Suprapubic skin (tissue), 4 donors: ENCODE measurements at places on chromosomes 13 and 19.

- peak overlapping the region; percentile 57 for H3K4me3 ChIP-seq
- H3K27ac ChIP-seq: peak overlapping the region; percentile 88
- H3K4me1 ChIP-seq: peaks cover 62% of the 10 kb centered on the region
Observed at GRCh38 chr19:35117116-35117515, 1.5 kb downstream of the FXYD3 start.

DNA sequence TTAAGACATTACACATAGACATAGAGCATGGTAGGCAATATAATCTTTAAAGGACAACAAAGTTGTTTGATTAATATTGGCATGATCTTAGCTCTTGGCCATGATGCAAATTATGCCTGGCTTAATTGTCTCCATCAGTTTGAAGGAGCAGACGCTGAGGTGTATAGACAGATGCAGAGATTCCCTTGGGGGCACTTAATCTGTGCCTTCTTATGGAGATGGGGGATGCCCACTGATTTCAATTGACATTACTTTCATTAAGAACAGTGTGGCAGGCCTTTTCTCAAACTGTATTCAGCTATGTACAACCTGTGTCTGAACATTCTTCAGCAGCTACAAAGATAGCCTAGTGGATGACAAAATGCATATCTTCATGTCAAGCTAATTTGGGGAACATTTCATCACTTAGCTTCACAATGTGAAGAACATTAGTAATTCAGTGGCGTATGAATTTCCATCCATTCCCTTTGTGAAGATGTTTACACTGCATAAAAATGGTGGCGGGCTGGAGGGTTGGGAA lies 85.3 kb upstream of the MYCBP2 start:
- peaks cover 12% of the 10 kb centered on the region for H3K4me1 ChIP-seq
- no peaks in the 10 kb centered on the region for H3K36me3 ChIP-seq
- no peak overlapping the region for H3K27ac ChIP-seq
- no peak for DNase-seq

GRCh38 chr13:46622630-46623256 lies 69.8 kb downstream of the LRCH1 start:
- H3K36me3 ChIP-seq: no peaks in the 10 kb centered on the region
- peaks cover 33% of the 10 kb centered on the region for H3K4me1 ChIP-seq
- no peaks in the 10 kb centered on the region for H3K27me3 ChIP-seq
- H3K4me3 ChIP-seq: no peak overlapping the region
- DNase-seq: peak; percentile 71

DNA sequence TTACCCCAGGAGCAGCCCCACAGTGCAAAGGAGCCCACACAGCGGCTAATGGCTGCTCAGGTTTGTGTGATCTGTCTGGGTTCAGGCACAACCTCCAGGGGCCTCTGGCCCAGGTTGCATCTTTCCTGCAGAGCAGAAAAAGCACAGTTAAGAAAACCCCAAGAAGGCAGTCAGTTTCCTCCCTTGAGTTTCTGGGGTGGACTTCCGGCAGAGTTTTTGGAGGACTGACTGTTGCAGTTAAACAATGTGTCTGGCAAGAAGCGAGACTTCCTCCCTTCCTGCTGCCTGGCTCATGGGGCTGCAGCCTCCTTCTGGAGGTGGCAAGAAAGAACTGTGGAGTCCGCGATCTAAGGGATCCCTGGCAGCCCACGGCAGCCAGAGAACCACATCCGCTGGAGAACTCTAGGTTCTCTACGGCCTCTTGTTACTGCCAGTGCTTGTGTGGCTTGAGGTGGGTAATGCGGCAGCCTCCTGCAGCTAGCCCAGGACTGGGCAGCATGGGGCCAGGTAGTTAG lies 114.4 kb downstream of the ZDHHC20 start:
- no peak overlapping the region for H3K27ac ChIP-seq
- H3K27me3 ChIP-seq: no peaks in the 10 kb centered on the region
- no peak overlapping the region for H3K4me3 ChIP-seq
- H3K36me3 ChIP-seq: no peaks in the 10 kb centered on the region
- no peak for DNase-seq

DNA sequence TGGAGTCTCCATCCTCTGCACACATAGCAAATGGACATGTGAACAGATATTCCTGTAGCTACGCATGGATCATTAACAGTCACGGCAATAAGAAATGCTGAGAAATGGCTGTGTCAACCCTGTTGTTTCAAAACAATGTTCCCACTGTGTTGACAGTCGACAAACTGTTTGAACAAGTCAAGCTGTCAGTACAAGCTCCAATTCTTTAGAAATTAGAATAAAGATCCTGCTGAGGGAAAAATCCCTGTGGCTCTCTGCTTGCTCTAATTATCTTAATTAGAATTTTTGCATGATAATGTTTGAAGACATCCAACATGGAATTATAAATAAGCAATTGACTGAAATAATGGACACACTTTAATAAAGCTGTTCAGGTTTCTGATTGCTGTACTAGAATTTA lies 37.9 kb upstream of the CPB2 start:
- H3K4me3 ChIP-seq: no peak overlapping the region
- no peaks in the 10 kb centered on the region for H3K4me1 ChIP-seq
- H3K27me3 ChIP-seq: no peaks in the 10 kb centered on the region

- no peaks in the 10 kb centered on the region for H3K4me1 ChIP-seq
- H3K27ac ChIP-seq: no peak overlapping the region
- H3K36me3 ChIP-seq: no peaks in the 10 kb centered on the region
- H3K27me3 ChIP-seq: no peaks in the 10 kb centered on the region
- DNase-seq: no peak
Observed at GRCh38 chr13:109918179-109918711, 131.9 kb upstream of the IRS2 start.

DNA sequence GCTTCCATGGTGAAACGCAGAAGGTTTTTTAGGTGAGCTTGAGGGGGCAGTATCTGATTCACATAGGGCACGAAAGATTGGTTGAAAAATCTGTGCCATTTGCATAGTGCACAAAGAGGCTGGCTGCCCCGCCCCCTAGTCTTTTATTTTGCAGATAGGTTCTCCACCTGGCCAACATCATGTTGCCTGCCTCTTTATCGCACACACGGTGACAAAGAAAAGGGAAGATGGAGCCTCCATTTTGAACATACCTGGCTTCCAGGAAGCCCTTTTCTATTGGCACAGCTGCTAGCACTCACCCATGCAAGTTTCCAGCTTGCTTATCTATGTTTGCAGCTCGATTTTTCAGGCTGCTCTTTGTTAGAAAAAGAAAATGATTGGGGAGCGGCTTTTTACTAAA lies 316.2 kb upstream of the KLHL1 start:
- H3K4me1 ChIP-seq: no peaks in the 10 kb centered on the region
- H3K27ac ChIP-seq: no peak overlapping the region
- H3K4me3 ChIP-seq: no peak overlapping the region
- no peaks in the 10 kb centered on the region for H3K27me3 ChIP-seq

GRCh38 chr19:11187441-11187840 lies 9.9 kb downstream of the KANK2 start:
- no peaks in the 10 kb centered on the region for H3K27me3 ChIP-seq
- H3K4me3 ChIP-seq: no peak overlapping the region
- no peak overlapping the region for H3K27ac ChIP-seq

DNA sequence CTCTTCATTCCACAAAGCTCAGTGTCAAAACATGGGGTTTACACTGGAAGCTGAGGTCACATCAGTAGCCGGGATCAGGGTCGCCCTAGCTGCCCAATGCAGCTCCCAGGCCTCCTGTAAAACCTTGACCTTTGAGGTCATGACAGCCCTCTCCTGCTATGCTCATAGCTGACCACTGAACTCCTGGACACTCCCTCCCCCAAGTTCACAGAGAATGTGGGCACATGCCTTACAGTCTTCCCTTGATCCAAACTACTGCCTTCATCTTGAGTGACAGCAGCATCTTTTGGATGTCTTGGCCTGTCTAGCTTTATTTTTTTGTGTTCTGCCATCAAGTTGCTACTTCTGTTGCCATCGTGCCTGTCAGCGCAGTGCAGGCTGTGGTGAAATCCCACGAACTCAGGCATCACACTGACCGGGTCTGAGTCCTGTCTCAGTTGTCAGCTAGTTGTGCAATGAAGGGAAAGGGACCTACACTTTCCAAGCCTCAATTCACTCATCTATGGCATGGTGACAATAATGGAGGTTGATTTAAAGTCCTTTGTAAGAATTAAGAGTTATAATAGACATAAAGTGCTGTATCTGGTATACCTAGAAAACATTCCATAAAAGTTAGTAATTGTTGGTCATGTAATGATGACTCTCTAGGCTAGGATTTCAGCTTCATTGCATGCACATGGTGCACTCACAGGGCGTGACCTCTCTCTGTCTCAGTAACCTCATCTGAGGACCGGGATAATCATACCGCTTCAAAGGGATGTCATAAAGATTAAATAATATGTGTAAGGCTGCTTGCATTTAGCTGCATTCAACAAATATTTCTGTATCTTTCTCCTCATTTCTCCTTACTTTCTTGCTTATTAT lies 16.4 kb upstream of the ALOX5AP start:
- H3K4me1 ChIP-seq: no peaks in the 10 kb centered on the region
- H3K36me3 ChIP-seq: no peaks in the 10 kb centered on the region
- no peak overlapping the region for H3K27ac ChIP-seq
- no peak for DNase-seq

GRCh38 chr13:78060966-78061365 lies 142.3 kb upstream of the EDNRB start:
- H3K4me1 ChIP-seq: no peaks in the 10 kb centered on the region
- no peaks in the 10 kb centered on the region for H3K27me3 ChIP-seq
- H3K27ac ChIP-seq: no peak overlapping the region
- no peaks in the 10 kb centered on the region for H3K36me3 ChIP-seq
- no peak overlapping the region for H3K4me3 ChIP-seq
- no peak for DNase-seq

- H3K4me1 ChIP-seq: no peaks in the 10 kb centered on the region
- H3K27ac ChIP-seq: no peak overlapping the region
- no peaks in the 10 kb centered on the region for H3K27me3 ChIP-seq
- H3K36me3 ChIP-seq: no peaks in the 10 kb centered on the region
- DNase-seq: no peak
Observed at GRCh38 chr13:85725433-85725832, 73.8 kb downstream of the SLITRK6 start.

- no peaks in the 10 kb centered on the region for H3K27me3 ChIP-seq
- no peak overlapping the region for H3K27ac ChIP-seq
- peaks cover 20% of the 10 kb centered on the region for H3K36me3 ChIP-seq
Observed at GRCh38 chr19:5054551-5055456, 85.9 kb downstream of the KDM4B start.

DNA sequence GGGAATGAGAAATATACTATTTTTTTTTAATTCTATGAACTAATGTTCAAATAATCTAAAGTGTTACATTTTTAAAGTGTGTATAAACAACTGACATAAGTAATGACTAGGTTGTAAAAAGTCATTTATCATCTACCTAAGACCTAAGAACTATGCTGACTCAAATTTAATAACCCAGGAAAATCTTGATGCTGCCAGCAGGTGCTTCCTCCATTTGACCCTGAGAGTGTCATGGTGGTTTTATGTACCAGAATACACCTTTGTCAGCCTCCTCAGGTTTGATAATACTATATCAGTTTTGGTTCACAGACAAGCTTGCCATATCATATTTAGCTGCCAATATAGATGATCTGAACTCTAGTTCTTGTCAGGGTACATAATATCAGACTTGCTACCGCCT lies 1151.2 kb downstream of the PCDH17 start:
- no peak overlapping the region for H3K4me3 ChIP-seq
- no peaks in the 10 kb centered on the region for H3K36me3 ChIP-seq
- H3K4me1 ChIP-seq: no peaks in the 10 kb centered on the region
- H3K27ac ChIP-seq: no peak overlapping the region
- DNase-seq: no peak

DNA sequence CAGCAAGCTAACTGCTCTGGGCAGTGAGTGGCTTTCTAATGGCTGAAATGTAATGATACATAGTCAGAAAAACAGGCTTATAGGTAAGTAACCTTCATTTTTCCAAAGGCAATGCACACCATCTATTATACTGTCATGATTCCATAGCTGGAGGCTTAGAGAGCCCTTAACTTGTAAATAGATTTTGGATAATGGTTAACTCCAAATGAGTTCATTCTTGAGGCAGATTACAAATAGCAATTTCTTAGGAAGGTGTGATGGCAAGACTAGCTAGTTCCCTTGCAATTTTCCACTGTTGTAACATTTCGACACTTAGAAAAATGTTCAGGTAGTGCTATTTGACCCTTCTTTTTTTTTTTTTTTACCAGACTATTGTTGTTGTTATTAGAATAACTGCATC lies 789.8 kb upstream of the PCDH9 start:
- no peaks in the 10 kb centered on the region for H3K4me1 ChIP-seq
- no peaks in the 10 kb centered on the region for H3K36me3 ChIP-seq
- H3K4me3 ChIP-seq: no peak overlapping the region
- no peaks in the 10 kb centered on the region for H3K27me3 ChIP-seq

DNA sequence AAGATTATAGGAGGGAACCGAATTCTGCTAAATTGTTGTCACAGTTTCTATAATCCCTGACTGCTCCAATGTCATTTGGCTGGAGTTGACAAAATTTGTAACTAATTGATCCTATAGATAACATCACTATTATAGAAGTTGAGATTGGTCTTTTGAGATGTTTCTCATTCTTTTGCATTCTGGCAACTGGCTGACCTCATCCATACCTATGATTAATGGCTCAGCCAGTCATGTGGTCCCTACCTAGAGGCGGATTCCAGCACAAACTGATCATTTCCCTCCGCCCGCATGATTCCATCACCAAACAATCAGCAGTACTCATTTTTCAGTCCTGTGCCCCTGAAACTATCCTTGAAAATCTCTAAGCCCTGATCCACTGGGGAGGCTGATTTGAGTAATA lies 4.2 kb downstream of the PSG2 start:
- H3K27ac ChIP-seq: no peak overlapping the region
- H3K4me1 ChIP-seq: no peaks in the 10 kb centered on the region
- H3K36me3 ChIP-seq: no peaks in the 10 kb centered on the region

DNA sequence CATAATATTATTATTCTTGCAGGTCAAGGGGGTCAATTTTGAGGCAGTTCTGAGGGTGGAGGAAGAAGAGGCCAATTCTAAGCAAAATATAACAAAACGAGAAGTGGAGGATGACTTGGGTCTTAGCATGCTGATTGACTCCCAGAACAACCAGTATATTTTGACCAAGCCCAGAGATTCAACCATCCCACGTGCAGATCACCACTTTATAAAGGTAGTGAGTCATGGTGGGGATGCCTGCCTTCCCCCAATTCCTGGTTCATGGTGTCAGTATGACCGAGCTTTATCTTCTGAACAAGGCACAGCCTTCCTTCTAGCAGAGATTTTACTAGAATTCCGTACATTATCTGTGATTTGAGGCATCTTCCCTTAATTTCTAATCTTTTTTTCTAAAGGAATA lies 9.4 kb upstream of the DCUN1D2 start:
- no peak overlapping the region for H3K4me3 ChIP-seq
- DNase-seq: no peak
- no peaks in the 10 kb centered on the region for H3K27me3 ChIP-seq
- H3K27ac ChIP-seq: no peak overlapping the region

- no peak for DNase-seq
- H3K4me1 ChIP-seq: no peaks in the 10 kb centered on the region
- no peaks in the 10 kb centered on the region for H3K27me3 ChIP-seq
- H3K27ac ChIP-seq: no peak overlapping the region
Observed at GRCh38 chr13:76164290-76164689, 528.2 kb downstream of the LMO7 start.

GRCh38 chr19:47230921-47231214 lies at the start of gene BBC3:
Gene BBC3, minus strand, starts transcription at chr19:47231199. Its CDS starts 2,768 bp downstream, at chr19:47228431.
- H3K36me3 ChIP-seq: no peaks in the 10 kb centered on the region
- peak within 1 kb of the TSS; percentile 96 for H3K27ac ChIP-seq
- peaks cover 58% of the 10 kb centered on the region for H3K4me1 ChIP-seq
- peak within 1 kb of the TSS; percentile 93 for H3K4me3 ChIP-seq
- DNase-seq: no peak
- H3K27me3 ChIP-seq: no peaks in the 10 kb centered on the region

- peaks cover 8% of the 10 kb centered on the region for H3K4me1 ChIP-seq
- H3K36me3 ChIP-seq: peaks cover 57% of the 10 kb centered on the region
- H3K4me3 ChIP-seq: no peak overlapping the region
Observed at GRCh38 chr19:44869733-44870470, 21.2 kb upstream of the TOMM40 start.
